ENCODE measurements at places on chromosomes 3 and 15.

- no peak for DNase-seq
Measured at GRCh38 chr3:157407769-157408168, 28.9 kb upstream of the PTX3 start.

DNA sequence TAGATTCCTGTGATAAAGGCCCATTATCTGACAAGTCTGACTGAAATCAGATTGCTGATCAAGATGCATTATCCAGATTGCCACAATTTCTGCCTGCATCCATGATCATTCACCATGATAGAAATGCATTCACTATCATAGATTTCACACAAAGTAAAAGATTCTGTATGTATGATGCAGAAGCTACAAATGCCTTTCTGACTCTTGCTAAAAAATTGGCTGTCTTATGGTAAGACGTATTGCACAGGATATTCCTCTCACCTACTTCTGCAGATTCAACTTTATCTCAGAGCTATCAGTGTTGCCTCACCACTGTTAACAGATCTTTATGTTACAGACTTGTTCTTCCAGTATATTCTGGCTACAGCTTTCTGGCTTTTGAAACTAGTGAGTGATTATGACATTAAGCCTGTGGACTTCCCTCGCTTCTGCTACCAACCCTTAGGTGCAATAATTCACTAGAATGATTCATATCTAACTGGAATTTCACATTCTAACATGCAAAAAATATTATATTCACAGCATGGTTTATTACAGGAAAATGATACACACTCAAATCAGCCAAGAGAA is 955.3 kb downstream of the EPHA3 start:
- no peak for DNase-seq

GRCh38 chr15:81265256-81265943 is 58.5 kb downstream of the STARD5 start:
- no peak for DNase-seq

- DNase-seq: no peak
Measured at GRCh38 chr3:58874795-58875194, 175.0 kb downstream of the CFAP20DC start.

DNA sequence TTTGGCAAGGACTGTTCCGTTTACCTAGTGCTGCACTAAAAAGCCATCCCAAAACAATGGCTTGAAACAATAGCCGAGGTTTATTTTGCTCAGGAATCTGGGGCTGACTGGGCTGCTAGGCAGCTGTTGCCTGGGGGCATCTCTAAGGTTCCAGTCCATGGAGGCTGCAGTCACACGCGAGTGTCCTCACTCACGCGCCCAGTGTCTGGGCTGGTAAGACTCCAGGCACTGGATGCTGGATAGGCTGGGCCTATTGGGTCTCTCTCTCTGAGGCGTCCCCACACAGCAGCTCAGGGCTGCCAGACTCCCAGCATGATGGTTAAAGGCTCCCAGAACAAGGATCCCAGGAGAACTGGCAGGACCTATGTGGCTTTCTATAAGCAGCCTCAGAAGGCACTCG is 34.2 kb downstream of the ALS2CL start:
- no peak for DNase-seq

GRCh38 chr3:66394019-66394752 is 106.6 kb downstream of the LRIG1 start:
- no peak for DNase-seq

DNA sequence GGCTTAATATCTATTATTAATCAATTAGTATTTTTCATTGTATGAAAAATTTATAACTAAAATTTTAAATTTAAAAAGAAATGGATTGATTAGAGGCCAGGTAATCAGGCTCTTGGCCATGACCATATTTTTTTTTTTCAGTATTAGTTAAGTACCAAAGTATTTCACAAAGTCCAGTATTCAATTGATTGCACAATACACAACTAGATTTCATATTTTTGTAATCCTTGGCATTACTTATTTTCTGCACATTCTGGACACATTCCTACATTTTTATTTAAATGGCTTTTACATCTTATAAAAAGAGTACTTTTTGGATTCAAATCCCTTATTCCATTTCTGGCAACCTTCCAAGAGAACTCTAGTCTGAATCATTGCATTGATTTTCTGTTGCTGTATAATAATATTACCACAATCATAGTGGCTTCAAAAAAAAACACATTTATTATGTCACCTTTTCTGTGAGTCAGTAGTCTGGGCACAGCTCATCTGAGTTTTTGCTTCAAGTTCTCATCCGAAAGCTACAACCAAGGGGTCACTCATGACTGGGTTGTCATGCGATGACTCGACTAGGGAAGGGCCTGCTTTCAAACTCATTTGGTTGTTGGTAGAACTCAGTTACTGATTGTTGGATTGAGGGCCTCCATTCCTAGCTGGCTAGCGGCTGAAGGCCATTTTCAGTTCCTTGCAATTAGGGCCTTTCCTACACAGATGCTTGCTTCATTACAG is 90.7 kb downstream of the CNTN6 start:
- no peak for DNase-seq

DNA sequence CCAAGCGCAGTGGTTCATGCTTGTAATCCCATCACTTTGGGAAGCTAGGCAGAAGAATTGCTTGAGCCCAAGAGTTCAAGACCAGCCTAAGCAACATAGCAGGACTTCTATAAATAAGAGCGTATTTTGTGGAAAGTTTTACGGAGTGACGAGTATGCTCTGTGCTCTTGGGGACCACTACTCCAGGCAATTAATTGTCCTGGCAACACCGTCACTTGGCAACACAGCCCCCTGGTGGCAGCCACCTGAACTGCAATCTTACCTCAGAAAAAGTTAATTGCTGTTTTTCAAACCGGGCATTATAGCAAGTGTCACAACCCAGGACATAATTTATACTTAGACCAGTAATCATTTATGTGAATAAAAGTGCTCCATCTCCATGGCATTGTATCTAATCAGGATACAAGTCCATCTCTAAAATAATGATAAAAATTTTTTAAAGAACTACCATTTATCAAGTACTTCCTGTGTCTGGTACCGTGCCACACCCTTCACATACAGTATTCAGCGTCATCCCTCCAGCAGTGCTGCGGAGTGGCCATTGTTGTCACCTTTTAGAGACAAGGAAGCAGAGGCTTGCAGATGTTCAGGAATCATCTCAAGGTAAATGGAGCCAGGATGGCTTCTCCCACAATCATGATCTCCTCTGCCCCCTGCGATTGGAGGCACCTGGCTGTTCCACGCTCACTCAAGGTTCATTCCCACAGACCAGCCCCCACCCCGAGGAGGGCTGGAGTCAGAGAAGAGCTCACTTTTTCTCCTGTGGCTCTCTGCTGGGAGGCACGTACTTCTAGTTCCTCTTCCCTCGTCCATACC is 34.5 kb downstream of the PLA2G4D start:
- DNase-seq: peak; percentile 13

DNA sequence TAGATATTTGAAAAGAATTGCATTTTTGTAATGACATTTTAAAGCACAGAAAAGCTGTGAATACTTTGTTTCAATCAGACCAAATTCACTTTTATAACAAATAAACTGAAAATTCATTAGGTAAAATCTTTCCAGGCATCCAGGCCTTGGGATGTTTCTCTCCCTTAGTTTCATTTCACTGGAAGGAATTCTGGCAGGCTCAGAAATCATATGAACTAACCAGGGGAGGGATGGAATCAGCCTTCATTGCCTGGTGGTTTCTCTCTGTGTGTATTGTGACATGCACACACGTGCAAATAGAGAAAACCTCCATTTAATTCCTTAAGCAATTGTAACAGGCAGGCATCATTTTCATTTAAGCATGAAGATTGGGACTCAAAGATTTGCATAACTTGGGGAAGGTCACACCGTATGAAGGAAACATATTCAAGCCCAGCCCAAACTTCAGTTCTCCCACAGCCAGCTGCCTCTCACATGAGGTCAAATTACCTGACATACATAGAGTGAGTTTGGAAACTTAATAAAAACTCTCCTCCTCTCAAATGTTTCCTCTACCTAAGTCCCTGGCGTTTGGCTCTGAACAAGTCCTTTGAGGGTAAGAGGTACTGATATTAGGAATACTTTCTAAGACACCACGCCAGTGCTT is 376.1 kb upstream of the MCTP2 start:
- DNase-seq: no peak
